Neural progenitor cell (in vitro differentiated cells): ENCODE measurements at places on chromosomes 11 and 22.

- DNase-seq = no peak
Observed at GRCh38 chr11:36388071-36388470, 92.0 kb downstream of the PRR5L start.

DNA sequence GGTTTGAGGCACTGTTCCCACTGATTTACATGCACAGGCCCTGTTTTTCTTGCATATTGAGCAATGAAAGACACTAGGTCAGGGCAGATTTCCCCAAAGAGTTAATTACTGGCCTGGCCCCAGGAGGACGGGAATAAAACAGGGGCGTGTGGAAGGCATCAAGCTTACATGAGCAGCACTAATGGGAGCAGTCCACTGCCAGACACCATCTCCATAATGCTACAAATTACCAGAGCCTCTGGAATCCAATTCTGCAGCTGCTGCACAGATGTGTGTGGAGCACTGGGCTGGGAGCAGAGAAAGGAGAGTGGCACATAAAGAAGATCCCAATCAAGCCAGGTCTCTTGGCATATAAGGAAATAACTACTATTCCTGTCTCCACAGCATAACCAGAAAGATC, 96.9 kb downstream of the CCDC34 start:
- DNase-seq = no peak

DNA sequence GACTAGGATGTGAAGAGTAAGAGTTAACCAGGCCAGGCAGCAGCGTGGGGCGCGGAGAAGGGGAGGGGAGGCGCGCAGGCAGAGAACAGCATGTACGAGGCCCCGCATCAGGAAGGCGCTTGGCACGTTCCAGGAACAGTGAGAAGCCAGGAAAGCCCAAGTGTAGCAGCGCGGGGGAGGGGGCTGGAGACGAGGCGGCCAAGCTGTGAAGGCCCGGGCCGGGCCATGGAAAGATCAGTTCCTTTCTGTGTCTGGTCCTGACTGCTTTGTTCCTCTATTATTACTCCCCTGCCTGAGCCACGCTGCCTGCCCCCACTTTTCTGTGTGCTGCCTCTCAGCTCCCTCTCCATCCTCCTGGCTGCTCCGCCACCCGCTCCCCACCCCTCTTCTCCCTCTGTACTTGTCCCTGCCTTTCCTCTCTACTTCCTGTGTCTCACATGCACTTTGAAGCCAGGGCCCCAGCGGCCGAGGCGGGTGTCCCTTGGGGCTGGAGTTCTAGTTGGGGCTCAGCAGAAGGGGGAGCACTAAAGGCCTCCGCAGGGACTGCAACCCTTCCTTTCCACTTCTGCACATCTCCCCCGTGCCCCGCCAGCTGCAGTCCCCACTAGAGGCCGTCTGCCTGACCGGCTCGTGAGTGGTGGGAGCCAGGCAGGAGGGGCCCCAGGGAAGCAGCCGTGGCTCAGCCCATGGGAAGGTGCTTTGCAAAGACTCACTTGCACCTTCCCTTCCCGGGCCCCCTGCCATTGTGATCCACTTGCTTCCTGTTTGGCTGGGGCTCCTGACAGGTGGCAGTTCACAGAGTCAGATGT, 63.7 kb downstream of the PRDM11 start:
- peak; percentile 73 for DNase-seq

DNA sequence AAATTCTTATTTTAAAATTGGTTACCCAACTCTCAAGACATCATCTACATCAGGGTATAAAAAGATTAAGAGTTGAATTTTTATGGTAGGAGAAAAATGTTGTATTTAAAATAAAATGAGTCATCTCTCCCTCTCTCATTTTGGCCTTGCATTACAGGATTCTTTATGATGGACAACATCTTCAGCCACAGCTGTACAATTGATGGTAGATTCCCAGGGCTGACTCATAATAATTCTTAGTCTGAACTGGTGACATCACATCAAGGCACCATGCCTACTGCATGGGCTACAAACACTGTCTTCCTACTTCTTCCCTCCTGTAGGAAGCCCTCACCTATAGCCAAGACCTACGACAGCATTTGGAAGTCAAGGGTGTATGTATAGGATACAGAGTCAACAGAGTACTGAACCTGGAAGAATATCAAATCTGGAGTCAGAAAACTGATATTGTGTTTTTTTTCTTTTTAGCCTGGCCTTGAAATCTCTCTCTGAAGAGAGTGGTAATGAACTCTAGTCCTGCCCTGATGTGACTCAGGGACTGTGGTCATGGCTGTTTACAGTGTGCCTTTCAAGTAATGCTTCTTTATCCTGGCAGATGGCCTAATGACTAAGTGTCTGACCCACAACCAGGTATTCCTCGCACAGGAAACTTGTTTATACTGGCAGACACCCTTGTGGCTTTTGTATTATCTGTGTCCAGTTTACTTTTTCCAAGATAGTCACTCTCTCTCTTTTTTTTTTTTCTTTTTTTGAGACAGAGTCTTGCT, 32.5 kb downstream of the MRGPRX2 start:
- no peak for DNase-seq

GRCh38 chr11:45270946-45271716, 15.0 kb downstream of the SYT13 start:
- DNase-seq = no peak

GRCh38 chr11:47002390-47002789, 65.8 kb downstream of the CSTPP1 start:
- no peak for DNase-seq

DNA sequence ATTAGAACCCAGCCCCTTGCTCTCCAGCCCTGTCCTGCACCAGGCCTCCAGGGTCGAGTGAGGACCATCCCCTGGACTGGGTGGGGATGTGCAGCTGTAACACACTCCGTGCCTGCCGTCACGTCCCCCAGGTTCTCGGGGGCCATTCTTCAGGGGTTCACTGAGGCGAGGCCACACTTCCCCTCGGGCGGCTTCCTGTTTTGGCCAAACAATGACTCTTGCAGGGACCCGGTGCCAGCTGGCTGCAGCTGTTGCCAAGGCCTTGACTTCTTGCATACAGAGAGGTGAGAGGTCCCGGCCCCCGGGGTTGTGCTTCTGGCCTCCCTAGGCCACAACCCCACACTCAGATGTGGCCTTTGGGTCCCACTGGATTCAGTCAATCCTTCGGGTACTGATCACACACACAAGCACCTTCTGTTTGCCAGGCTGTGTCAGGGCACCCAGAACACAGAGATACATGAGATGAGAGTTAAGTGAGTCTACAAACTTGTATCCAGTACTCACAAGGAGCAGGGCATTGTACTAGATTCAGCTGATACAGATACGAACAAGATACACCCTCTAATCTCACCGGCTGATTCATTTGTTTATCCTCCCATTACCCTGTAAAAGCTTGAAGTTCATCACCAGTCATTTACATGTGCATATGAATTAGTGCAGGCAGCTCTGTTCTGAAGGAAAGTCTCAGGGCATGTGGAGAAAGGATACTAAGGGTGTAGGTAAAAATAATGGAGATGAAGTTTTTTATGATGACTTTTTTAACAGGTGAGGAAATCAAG, 32.9 kb downstream of the LRRC32 start:
- no peak for DNase-seq

GRCh38 chr11:113384551-113384950, 3.0 kb upstream of the ANKK1 start:
- no peak for DNase-seq

DNA sequence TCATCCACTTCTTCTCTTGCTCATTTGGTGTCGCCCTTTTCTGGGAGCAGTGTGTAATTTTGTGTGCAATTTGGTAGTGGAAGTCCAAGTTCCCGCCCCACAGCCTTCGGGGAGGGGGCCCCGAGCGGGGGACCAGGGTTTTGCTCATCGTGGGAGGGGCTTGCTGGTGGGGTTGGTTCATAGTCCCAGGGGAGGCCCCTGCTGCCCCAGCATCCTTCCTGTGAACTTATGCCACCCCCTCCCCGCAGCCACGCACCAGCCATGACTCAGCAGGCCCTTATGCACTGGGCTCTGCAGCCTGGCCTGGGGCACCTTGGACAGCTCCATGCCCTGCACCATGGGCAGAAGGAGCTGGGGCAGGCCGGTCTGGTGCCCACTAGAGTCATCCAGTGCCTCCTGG, 1183.6 kb downstream of the BRD1 start:
- DNase-seq = no peak

- DNase-seq = no peak
Observed at GRCh38 chr11:95803973-95804372, 13.7 kb downstream of the CEP57 start.

DNA sequence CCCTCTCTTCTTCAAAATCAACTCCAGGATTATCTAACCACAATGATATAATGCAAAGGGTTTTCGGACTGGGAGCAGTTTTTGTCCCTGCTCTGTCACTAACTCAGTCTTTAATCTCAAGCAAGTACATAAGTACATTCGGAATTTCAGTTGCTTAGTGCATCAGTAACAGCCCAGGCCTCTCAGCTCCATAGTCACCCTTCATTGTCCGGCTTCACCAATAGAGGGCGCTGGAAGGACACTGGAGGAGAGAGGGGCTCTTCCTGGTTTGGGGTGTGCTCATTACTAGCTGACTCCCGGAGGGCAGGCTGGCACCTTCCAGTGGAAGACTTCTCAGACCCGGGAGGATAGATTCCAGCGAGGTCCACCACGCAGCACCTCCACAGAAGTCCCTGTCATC, 90.4 kb upstream of the PDGFD start:
- peak; percentile 85 for DNase-seq

DNA sequence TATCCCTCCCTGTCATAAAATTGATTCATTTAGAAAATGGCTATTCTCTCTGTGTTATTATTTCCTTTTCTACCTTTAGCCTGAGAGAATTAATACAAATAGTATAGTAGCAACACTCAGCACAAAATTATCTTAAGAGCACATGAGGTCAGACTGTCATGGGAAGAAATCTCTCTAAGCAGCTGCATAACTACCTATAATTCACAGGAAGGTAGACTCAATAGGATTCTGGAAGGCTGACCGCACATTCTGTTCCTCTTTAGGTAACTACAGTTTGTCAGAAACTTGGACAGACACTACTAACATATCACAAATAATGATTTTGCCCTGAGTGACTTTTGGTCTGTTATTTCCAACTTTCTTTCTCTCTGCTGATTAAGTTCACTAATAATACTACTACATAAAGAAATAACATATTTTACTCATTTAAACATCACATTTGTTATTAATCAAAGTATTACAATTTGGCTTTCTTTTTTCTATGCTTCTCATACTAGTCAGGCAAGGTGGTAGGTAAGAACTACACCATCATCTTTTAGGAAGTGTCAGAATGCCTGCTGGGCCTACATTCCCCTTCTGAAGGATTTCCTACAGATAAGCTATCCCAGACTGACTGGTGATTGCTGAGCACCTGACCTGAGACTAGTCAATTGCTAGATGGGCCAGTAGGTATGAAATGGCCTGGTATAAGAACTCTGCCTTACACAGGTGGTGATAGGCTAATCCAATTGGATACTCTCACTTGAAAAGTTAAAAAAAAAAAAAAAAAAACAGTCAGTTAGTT, 325.1 kb downstream of the DLG2 start:
- DNase-seq = no peak

DNA sequence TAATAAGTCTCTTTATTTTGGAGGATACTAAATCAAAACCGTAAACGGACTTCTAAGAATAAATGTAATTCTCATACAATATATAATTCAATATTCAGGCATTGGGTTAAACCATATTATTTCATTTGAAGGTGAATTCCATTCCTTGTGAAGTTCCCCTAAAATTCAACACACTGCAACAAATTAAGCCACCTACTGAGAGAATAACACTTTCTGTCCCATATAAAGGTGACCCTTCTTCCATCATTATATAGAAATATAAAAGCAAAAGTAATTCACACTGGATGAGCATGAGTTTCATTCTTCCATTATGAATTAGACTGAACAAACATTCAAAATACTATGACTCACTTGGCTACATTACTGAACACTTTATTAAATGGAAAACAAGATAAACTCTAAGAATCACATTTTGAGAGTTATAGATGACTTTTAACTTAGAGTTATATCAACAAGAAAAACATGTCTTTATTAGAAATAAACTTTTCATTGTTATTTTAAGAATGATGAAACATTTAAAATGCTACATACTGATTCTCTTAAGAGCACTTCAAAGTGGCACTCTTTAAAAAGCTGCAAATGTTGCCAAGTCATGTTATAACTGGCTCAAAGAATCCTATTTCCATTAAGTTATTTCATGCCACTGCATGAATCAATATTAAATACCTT, 2.8 kb downstream of the SESN3 start:
- no peak for DNase-seq

DNA sequence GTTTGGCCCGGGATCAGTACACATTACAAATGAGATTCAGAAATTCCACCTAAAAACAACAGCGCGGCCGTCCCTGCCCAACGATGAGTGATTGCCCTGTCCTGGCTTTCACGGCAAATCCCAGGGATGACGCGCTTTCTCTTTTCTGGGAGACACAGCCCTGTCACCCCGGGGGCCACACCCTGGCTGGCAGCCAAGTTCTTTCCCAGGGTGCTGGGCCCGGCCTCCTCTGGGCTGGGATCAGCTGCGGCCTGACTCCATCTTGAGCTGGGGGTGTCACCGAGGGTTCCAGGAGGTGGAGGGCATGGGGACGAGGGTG, 82.7 kb downstream of the FBLN1 start:
- no peak for DNase-seq

DNA sequence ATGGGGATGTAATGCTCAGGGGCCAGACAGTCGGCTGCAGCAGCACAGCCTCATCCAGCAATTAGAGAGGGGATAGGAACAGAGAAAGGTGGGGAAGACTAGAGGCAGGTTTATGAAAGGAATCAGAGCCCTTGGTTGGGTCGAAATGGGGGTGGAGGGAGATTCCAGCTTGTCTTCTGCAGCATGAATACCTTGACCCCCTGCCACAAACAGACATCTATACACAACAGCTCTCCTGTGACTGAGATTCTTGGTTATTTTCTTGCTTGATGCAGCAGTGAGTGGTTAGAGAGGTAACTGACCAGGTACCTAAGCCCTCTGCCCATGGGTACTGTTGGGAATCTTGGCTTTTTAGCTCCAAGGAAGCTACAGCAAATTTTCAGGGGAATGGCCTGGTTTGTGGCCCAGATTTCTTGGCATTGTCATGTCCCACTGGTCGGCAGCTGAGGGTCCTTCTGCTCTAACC, at the start of gene TRIM49D1:
Gene TRIM49D1 (minus strand): TSS at position 51 of the 466 bp plus-strand sequence. CDS start 4,535 bp downstream, outside the sequence.
- no peak for DNase-seq

DNA sequence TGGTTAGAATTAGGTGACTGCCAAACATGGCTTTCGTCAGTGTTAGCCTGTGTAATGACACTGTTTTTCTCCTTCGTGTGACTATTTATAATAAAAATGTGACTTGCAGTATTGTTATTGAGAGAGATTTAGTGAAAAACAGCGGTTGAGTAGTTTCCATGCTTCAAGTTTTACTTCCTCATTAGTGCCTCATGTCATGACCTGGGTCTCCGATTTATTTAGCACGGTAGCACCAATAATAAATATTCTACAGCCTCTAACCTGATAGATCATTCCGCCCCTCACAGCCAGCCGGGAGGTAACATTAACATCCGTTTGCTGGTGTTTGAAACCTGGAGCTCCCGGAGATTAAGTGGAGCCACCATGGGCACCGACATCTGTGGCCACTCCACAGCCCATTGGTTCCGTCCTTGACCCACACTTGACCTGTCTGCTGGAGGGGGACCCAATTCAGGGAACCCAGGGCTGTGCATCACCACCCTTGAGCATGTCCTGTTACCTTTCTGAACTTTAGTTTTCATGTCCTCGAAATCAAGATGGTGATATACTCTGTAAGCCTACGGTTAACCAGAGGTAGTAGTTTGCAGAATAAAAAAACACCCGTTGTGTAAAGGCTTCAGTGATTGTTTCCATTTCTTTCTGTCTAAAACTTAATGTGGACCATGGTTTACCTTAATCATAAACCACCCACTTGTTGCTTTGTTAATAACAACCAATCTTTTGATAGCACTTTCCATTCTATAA, 104.1 kb downstream of the ATXN10 start:
- no peak for DNase-seq

- DNase-seq = no peak
Observed at GRCh38 chr22:25509374-25509791, 55.1 kb upstream of the GRK3 start.
